ENCODE measurements at places on chromosomes 4 and X. TPM values are rescaled to one million over a fixed set of nuclear protein-coding genes. Genes with fewer than 3 reads are reported as not detected.

- no peak for DNase-seq
Observed at GRCh38 chrX:45506149-45506730, 305.6 kb upstream of the DIPK2B start.

DNA sequence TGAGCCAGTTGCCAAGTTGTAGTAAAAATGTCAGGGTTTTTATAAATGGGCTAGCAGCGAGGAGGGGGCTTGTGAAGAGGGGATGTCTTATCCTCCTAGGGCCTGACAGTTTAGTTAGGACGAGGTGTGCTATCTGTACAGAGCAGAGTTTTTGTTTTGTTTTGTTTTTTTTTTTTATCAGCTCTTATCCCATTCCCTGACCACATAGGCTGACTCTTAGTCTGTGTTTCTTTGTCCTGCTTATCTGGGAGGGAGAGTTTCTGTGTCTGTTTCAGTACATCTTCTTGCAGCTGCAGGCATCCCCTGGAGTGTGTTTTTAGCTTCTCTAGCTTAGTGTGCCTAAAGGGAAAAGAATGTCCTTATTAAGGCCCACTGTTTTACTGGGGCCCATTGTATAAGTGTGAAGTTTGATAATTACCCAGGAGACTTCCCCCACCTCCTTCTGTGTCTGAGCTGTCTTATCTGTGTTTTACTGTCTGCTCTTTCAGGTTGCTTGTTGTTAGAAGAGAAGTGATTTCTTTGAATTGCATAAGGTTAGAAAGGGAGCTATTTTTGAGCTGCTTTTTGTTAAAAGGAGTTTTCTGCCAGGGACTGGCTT, 32.0 kb downstream of the PAGE2 start:
- no peak for DNase-seq

GRCh38 chr4:185217408-185217975, 8.1 kb downstream of the SNX25 start:
- DNase-seq: no peak

GRCh38 chrX:135050603-135051002, 1.3 kb downstream of the RTL8A start:
- DNase-seq: no peak

GRCh38 chr4:128285085-128285997, 2.3 kb downstream of the PGRMC2 start:
- no peak for DNase-seq

- no peak for DNase-seq
Observed at GRCh38 chr4:140781596-140781995, 25.4 kb upstream of the TBC1D9 start.

DNA sequence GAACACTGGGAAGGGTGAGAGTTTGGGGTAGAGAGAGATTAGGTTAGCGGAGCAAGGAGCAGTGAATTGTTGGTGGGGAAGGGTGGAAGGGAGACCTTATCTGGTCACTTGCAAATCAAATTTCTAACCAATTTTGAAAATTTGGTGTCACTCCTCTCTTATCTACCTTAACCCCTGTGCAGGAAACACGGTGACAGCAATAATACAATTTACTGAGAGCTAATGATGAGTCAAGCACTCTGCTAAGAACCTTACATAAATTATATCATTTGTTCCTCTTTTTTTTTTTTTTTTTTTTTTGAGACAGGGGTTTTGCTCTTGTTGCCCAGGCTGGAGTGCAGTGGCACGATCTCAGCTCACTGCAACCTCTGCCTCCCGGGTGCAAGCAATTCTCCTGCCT, 116.4 kb downstream of the C4orf51 start:
- no peak for DNase-seq

- no peak for DNase-seq
Observed at GRCh38 chr4:152515678-152516077, 20.2 kb downstream of the FBXW7 start.

GRCh38 chr4:113080050-113080449, 30.6 kb downstream of the ANK2 start:
- DNase-seq: no peak

GRCh38 chrX:119618439-119618838, 12.2 kb upstream of the NKRF start:
- DNase-seq: peak; percentile 56

- DNase-seq: no peak
Observed at GRCh38 chrX:54865208-54865607, 55.4 kb upstream of the TRO start.

- DNase-seq: no peak
Observed at GRCh38 chr4:110627977-110628662, 5.2 kb upstream of the PITX2 start.

DNA sequence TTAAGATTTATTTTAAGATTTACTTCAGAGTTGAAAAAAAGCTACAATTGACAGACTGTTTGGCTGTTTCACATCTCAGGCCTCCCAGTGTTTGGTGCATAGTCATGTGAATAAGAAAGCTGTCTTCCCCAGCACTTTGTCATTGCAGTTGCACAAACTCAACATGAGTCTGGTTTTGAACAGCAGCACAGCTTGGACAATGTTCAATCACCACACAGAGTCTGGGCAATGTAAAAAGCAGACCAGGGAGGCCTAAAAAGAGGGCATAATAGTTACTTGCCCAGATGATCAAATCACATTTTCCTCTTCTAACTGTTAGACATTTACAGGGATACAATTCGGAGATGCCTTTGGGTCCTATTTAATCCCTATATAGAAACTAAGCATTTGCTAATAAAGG, 1055.0 kb downstream of the RPA4 start:
- DNase-seq: no peak

DNA sequence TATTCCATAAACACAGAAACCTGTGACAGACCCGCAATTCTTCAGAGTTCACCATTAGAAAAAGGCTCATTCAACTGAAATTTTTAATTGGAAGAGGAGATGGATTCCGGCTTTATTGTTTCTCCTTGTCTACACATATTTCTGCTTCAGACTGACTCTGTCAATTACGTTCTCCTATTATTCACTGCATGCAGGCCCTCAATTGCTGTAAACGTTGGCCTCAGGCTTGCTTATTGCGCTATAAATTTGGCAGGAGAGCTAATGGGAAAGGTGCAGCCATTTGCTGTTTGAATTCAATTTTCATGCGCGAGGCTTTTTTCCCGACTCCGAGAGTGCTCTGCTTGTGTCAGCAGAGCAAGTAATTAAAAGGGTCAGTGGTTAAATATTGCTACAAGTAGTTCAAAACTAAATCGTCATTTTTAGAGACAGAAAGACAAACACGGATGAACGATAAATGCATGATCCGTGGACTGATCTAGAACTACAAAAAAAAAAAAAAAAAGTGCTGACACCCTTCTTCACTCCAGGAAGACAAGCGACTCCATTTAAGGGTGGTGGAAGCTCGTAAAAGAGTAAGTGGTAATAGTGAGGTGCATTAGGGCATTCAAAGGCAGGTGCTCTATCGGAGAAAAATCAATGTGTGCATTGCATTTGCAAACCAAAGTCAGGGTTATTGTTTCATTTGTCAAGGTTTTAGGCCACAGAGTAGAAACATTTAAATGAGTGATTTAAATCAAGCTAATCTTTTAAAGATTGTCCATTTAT, 841.6 kb upstream of the FRG1 start:
- DNase-seq: no peak

- no peak for DNase-seq
Observed at GRCh38 chrX:39497702-39498265, 600.0 kb downstream of the BCOR start.

- no peak for DNase-seq
Observed at GRCh38 chrX:72421797-72422196, 116.1 kb upstream of the CITED1 start.

GRCh38 chr4:85828027-85828890, 353.3 kb downstream of the ARHGAP24 start:
- no peak for DNase-seq

GRCh38 chrX:65598559-65599147, 64.1 kb upstream of the LAS1L start:
- no peak for DNase-seq

GRCh38 chrX:115584696-115585095, 23.7 kb downstream of the PLS3 start:
- no peak for DNase-seq

DNA sequence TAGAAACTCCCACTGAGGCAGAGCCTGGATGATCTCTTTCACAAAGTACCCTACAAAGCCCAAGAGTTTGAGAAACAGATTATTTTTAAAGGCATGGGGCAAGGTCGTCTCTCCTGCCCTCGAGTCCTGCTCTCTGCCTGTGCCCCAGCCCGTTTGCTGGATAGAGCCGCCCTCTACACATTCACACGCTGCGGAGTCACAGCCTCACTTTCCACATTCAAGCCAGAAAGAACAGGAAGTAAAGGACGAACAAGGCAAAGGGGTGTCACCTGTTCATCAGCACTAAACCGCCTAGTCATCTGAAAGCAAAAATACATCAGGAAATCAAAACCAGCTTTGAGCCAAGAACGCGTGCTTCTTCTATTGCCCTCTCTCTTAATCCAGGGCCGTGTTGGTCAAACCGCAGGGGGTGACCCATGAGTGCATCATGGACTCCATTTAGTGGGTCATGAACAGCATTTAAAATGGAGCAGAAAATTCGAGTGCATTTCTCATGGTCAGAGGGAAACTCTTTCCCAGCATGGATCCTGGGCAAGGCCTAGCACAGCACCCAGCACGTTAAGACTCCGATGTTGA, 83.4 kb downstream of the PHKA2 start:
- DNase-seq: no peak

DNA sequence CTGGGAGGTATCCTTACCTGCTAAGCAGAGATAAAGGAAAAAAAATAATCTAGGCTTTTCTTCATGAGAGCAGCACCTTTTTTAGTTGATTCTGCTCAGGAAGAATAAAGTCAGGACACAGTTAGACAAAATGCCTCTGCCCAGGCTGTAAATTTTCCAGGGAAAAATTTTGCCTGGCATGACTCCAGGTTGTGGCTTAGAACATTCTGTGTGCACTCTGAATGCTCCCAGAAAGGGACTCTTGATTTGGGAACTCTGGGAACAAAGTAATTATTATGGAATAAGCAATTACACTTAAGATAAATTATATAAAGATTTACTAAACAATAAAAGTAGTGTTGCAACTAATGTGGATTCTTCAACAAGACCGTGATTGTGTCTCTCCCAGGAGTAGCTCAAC, 826.2 kb upstream of the TENM3 start:
- DNase-seq: no peak

DNA sequence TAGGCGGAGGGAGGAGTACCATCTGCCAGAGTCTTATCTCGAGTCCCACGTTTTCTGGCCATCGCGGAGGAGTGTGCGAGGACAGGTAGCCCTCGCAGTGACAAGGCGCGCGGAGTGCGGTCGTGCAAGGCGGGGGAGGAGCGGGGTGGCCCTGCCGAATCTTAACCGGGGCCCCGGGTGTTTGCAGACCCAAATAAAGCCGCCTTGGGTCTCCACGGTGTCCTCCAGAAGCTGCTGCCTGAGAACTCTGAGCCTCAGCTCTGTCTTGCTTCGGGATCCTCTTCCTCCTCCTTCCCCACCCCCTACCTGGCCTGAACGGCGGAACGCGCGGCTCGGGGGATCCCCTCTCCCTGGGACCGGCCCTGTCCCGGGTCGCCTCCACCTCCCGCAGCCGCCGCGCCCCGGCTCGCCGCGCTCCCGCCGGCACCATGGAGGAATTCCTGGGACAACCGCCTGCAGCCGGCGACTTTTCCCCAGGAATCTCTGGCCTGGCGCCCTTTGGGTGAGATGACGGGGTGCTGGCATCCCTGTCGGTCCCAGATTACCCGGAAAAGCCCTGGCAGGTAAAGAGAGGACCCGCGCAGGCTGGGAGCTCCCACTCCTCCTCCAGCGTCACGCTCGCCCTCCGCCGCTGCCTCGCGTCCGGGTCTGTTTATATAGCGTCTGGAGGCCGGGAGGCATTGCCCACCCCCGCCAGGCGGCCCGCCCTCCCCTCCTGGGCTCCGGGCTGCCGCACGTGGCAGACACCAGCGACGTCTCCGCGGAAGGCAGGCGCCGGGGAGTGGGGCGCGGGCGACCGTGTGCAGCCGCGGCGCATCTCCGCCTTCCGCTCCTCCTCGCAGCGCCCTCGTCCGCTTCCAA, at the start of gene GALNTL6:
Gene GALNTL6 (plus strand): TSS at position 740 of the 861 bp plus-strand sequence.
- DNase-seq: no peak

- no peak for DNase-seq
Observed at GRCh38 chrX:66017659-66018170, 22.2 kb downstream of the VSIG4 start.

DNA sequence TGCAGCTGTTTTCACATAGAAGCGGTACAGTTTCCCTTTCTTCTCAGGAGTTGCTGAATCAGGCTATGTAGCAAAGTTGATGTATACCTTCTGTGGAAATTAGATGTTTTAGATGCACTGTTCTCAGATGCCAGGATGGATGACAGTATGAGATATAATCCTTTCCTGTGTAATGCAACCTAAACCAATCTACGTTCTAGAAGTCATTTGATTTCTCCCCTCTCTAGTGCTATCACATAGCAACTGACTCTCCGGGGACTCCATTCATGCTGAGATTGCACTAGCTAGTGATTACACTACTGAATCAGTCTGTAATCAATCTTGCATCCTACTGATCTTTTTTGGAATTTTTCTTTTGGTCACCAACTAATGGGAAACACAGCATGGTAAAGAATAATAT, 1881.7 kb downstream of the PCDH7 start:
- DNase-seq: no peak

DNA sequence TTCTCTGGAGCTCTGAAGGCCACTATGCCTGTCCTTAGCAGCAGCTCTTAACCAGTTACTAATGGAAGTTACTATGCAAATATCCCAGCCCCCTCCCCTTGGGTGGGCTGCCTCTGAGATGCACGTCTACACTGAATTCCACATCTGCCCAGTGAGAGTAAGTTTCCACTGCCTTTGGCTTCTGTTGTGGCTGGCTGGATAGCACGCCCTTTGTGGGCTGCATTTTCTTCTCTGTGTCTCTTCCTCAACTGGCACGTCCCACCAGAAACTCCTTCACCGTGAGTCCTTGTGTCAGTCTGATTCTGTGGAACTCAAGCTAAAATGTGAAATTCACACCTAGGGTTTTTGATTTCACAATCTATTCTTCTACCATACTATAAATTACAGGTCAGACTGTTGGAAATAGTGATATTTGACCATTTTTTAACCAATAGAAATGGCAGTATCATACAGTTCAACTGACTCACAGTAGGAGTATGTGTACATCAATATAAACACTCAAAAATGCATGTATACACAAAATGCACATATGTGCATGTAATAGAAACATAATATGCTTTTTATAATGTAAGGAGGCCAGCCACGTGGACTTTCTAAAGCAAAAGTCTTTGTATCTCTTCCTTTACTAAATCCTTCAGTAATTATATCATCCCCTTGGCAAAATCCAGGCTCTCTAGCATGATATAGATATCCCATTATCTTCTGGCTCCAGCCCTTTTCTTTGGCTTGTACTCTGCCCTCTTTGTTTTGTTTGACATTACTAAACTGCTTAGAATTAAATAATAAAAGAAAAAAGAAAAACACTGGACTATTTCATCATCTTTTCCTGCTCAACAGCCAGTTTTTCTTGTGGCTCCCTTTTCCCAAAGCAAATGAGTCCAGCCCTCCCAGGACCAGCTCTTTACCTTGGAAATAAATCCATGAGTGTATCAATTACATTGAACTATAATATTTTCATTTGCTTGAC, 33.2 kb upstream of the LDB2 start:
- no peak for DNase-seq

Gene NEIL3
- 0.52 TPM for total RNA-seq

Gene RBM46
- total RNA-seq: not detected

Gene CXCL11
- total RNA-seq: not detected

Gene EPHA5
- total RNA-seq: 0.20 TPM

Gene FRMPD3
- 0.17 TPM for total RNA-seq

Gene NR3C2
- 25.9 TPM for total RNA-seq

Gene DACH2
- not detected for total RNA-seq

Gene MAGEB10
- total RNA-seq: not detected

Gene TCEAL7
- total RNA-seq: 2.6 TPM

Data from upper lobe of right lung (tissue), 1 donor.